ENCODE measurements at places on chromosomes 2 and 18.

DNA sequence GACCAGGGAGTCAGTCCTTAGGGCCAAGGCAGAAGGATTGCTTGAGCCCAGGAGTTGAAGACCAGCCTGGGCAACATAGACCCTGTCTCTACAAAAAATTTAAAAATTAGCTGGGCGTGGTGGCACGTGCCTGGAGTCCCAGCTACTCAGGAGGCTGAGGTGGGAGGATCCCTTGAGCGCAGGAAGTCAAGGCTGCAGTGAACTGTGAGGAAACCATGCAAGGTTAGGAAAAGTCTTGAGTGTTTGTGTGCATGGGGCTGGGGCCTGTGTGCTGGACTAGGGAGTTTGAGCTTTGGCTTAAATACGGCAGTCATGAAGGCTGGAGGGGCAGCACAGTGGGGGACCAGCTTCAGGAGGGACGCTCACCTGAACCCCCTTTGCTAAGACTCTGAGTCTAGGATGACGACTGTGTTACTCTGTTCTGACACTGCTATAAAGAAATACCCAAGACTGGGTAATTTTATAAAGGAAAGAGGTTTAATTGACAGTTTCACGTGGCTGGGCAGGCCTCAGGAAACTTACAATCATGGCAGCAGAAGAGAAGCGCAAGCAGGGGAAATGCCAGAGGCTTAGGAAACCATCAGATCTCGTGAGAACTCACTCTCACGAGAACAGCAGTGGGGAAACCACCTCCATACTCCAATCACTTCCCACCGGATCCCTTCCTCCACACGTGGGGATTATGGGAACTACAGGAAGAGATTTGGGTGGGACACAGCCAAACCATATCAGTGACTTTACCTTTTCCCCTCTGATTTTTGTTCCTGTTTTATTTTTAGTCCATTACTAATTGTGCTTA is 39.4 kb downstream of the GORASP2 start:
- no peak for DNase-seq

- DNase-seq: no peak
Measured at GRCh38 chr2:205367331-205367935, 314.9 kb upstream of the NRP2 start.

GRCh38 chr2:168703926-168704325 is 98.5 kb upstream of the NOSTRIN start:
- DNase-seq: no peak

DNA sequence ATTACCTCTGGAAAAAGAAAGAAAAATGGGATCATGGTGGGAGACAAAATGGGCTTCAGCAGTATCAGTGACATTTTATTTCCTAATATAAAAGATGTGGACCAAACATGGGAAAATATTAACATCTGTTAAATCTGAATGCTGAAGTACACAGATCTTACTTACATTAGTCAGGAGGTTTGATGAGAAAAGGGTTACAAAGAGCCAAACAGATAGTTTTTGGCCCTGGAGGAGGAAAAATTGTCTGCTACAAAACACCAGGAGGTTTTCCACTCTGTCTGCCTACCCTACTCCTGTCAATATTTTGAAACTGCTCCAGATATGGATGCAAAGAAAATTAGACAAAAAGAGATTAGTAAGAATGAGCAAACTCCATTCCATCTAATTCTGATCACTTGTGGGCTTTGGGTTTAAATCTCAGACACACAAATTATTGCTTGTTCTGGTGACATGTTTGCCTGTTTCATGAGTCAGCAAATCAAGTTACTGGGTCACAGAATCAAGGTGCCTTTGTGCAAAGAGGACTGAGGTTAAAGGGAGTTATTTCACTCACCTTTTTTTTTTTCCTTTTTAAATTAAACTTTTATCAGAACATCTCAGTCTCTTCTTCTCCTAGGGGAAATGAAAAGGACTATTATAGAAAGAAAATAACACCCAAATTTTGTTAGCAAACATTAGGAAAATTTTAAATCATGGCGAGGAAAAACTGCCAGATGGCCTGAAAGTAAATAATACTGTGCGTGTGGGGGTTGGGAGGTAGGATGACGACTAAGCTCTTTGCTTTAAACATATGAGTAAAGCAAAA is 87.0 kb upstream of the SPATS2L start:
- no peak for DNase-seq

GRCh38 chr2:120109186-120110061 is 96.5 kb downstream of the EPB41L5 start:
- peak; percentile 53 for DNase-seq

DNA sequence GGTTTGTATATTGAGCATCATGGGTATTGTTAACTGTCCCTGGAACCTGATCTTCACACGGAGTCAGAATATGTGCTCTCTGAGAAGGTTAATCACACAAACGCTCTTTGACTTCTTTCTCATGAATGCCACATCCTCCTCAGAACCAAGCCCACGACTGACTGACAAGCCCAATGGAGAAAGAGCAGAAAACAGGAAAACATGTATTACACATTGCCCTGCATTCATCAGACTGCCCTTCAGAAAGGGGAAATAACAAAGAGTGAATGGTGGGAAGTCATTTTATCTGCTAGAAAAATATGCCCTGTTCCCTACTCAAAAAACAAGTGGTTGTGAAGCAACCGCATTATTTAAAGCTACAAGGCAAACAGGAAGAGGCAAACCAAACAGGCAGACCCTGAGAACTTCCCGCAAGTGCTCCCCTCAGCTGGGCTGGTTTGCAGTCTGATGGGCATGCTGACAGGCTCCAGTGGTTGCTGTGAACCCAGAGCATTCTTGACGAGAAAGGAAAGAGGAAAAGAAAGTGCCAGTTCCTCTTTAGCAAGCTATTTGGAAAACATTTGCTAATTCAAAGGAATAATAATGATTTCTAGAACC is 172.9 kb upstream of the SETBP1 start:
- DNase-seq: peak; percentile 96

DNA sequence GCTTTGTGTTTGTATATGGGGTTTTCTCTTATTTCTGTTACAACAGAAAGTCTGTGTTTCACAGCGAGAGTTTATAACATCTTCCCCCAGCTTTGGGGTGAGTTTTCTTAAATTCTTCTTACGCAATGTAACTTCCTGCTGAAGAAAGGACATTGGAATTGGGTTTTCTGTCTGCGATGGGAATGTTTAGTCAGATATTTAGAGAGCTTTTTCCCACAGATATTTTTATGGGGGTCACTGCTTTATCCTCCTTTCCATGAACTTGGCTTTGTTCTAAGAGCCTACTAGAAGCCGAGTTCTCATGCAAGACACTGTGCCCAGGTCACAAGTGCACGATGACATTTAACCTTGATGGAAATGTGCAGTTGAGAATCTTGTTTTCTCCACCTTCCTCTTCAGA is 22.1 kb downstream of the B3GNT2 start:
- DNase-seq: no peak

DNA sequence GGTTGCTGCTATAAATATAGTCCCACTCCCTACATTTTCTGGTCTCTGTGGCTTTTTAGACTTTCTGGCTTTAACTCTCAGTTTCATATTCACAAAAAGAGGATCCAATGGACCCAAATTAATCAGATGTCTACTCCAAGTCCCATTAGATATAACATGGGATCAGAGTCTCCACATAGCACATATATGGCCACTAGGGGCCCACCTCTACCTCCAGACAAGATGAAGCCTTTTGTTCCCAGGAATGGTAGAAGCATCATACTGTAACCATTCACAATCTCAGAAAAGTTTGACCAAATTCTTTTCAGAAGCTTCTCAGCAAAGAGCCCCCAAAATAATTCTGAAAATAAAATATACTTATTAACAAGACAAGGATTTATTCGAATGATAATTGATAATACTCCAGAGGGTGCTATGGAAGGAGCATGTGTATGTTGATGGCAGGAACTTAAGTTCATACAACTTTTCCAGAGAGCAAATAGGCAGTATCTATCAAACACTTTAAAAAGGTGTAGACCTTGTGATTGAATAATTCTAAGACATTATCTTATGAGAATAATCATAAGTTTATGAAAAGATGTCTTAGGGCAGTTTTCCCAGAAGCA is 382.3 kb upstream of the CRIM1 start:
- DNase-seq: no peak

All from KG1 (cell line).